CD14-positive monocyte (primary cell): ENCODE measurements at places on chromosomes 5 and 9. TPM values are rescaled to one million over a fixed set of nuclear protein-coding genes. Genes with fewer than 3 reads are reported as not detected.
A peak's percentile ranks its signal among the peaks of the same experiment; 100 is the strongest.

DNA sequence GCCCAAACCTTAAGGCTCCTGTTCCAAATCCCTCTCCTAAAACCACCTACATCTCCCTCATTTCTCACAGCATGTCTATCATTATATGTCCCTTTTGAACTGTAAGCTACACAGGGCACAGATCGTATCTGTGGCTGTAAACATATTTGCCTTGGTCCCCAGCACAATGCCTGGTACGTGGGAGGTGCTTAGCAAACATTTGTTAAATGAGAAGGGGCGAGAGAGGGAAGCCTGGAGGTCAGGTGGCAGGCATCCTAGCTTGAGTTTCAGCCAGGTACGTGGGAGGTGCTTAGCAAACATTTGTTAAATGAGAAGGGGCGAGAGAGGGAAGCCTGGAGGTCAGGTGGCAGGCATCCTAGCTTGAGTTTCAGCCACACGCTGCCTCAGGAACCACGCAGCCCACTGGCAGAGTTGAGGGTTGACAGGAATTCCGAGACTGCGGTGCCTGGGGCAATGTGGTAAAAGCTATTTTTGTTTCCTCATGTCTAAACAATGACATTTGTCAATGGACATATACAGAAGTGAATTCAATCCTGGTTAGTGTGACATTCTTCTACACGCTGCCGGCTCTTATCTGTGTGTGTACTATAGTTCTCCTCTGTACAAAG lies 113.6 kb downstream of the EFNA5 start:
- DNase-seq, result no peak
- H3K4me1 ChIP-seq, result no peaks in the 10 kb centered on the region
- H3K27ac ChIP-seq, result no peak overlapping the region

Gene MZB1
- 0.30 TPM for polyA plus RNA-seq

Gene GPR150
- not detected in 2 replicates for polyA plus RNA-seq

Gene ARSI
- not detected in 2 replicates for polyA plus RNA-seq

DNA sequence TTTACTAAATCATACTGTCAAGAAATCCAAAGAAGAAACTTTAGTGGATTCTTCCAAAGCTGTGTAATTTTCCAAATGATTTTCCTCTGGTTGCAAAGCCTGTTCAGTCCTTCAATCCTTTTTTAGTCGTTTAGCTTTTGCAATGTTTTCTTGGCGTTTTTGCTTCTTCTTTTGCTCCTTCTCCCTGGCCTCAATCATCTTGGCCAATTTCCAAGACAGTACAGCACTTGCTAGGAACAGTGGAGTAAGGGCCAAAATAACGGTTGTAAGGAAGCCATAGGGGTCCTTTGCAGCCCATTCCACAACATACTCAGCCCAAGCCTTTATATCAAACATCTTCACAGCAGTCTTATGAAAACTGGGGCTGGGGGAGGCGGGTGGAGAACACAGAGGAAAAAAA lies 2.4 kb downstream of the SMIM15 start:
- peak; percentile 21 for DNase-seq
- H3K27me3 ChIP-seq, result no peaks in the 10 kb centered on the region
- peaks cover 17% of the 10 kb centered on the region for H3K36me3 ChIP-seq
- H3K4me3 ChIP-seq, result no peak overlapping the region
- peaks cover 44% of the 10 kb centered on the region for H3K4me1 ChIP-seq
- H3K27ac ChIP-seq, result peak overlapping the region; percentile 34

Gene FAM151B
- 3.2 TPM for polyA plus RNA-seq

Gene CER1
- polyA plus RNA-seq, result not detected

DNA sequence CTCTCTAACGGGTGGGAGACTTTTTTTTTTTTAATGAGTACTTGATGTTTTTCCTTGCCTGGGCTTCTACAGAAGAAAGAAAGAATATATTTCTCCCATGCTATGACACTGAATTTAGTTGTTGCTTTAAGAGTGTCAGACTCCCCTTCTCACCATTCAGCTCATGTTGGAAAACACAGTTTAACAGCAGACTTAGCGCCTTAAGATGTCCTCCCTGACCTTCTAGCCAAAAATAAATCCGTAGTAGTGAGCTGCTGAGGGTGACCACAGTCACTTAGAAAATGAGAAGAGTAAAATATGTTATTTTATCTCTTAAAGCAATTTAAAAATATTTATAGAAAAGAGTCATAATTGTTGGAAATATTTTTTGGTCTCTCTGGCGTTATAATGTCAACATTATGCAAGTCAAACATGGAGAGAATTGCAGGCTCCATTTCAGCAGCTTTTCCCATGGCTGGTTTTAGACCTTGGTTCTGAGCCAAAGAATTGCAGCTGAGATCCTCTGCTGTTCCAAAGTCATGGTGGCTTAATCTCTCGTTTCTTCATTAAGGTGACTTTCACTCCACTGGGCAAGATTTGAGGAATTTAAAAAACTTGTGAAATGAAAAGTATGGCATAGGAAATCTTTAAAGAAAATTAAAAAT lies 143.5 kb downstream of the GHR start:
- H3K27ac ChIP-seq, result no peak overlapping the region
- H3K4me1 ChIP-seq, result no peaks in the 10 kb centered on the region
- no peak for DNase-seq
- H3K27me3 ChIP-seq, result no peaks in the 10 kb centered on the region
- H3K4me3 ChIP-seq, result no peak overlapping the region
- H3K36me3 ChIP-seq, result no peaks in the 10 kb centered on the region

Gene BDP1
- polyA plus RNA-seq, result 2.0 TPM

DNA sequence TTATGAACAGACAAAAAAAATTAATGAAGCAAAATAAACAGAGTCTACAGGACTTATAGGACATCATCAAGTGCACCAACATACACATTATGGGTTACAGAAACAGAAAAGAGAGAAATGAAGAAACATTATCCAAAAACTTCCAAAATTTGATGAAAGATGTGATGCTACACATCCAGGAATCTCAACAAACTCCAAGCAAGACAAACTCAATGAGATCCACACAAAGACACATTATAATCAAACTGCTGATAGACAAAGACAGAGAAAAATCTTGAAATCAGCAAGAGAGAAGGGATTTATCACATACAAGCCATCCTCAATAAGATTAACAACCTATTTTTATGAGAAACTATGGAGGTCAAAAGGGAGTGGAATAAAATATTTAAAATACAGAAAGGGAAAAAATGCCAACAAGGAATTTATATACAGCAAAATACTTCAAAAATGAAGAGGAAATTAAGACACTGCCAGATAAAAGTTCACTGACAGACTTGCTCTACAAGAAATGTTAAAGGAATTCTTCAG lies 101.0 kb downstream of the NR2F1-AS1 start:
- no peak overlapping the region for H3K4me3 ChIP-seq
- no peaks in the 10 kb centered on the region for H3K27me3 ChIP-seq
- DNase-seq, result no peak
- H3K4me1 ChIP-seq, result no peaks in the 10 kb centered on the region
- H3K36me3 ChIP-seq, result no peaks in the 10 kb centered on the region

- DNase-seq, result no peak
- no peak overlapping the region for H3K27ac ChIP-seq
- H3K27me3 ChIP-seq, result peaks cover 3% of the 10 kb centered on the region
- peaks cover 46% of the 10 kb centered on the region for H3K4me1 ChIP-seq
Measured at GRCh38 chr9:136119883-136120393, 1.3 kb upstream of the TMEM250 start.

GRCh38 chr9:34690983-34691935 lies at the start of gene CCL19:
Gene CCL19 (minus strand): TSS chr9:34691276. CDS start chr9:34691139, 137 bp downstream.
- no peaks in the 10 kb centered on the region for H3K27me3 ChIP-seq

Gene PRR16
- polyA plus RNA-seq, result 0.14 TPM

DNA sequence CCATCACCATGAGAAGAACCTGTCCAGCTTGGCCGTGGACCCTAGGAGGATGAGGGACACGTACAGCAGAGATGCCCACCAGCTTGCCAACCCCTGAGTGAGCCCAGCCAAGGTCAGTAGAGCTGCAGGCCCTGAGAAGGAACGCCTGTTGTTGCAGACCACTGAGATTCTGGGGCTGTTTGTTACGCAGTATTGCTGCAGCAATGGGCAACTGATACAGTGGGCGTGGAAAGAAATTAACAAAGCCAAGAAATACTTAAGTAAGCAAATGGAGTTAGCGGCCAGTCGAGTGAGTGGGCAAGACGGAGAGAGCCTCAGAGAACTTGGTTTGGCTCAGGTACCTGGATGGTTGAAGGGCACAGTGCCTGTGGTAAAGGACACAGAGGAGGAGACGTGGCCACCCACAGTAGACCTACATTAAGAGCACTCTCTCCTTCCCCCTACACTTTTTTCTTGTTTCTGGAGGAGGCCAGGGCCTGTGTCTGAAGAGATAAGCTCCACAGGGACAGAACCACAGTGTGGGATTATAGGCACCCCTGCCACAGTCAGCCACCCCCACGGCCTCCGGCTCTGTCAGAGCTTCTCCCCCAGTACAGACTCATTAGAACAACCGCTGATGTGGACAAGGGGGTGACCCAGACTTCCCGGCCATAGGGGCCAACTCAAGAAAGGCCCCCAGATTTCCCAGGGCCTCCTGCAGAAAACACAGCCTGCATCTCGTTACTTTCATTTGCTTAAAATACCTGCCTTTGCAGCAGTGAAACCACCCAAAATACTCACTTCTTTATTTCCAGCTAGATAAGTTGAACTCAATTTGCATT lies 40.1 kb upstream of the GRHPR start:
- H3K4me3 ChIP-seq, result no peak overlapping the region
- no peaks in the 10 kb centered on the region for H3K36me3 ChIP-seq
- H3K27ac ChIP-seq, result no peak overlapping the region

Gene STK10
- 21.5 TPM for polyA plus RNA-seq

DNA sequence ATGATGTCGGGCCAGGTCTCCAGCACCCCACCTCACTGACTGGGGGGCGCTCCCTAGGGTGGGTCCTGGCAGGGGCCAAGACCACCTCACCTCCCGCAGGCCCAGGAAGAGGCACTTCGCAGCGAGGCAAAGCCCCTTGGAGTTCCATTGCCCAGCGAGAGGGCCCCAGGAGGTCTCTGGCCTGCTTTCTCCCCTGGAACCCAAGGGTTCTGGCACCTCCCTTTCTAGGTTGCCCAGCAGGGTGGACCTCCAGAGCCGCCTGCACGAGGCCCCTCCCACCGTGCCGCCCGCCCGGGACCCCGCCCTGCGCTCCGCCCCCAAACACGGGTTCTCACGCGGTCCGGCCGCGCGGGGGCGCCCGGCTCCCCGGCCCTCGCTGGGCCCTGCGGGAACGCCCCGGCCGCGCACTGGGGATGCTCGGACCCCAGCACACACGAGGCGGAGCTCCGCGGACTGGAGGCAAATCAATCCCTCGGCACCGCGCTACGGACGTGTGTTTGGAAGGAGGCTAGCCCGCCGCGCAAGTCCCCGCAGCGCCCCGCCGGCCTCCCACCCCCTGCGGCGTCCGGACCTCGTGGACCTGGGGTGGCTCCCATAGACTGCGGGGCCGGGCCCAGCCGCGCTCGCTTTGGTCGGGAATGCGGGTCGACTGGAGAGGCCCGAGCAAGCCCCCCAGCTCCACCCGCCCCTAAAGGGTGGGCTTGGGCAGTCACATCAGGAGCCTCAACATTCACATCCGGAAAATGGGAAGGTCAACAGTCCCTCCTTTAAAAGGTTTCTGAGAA lies 99.5 kb upstream of the LMX1B start:
- peak; percentile 58 for DNase-seq
- H3K27me3 ChIP-seq, result no peaks in the 10 kb centered on the region
- peaks cover 53% of the 10 kb centered on the region for H3K4me1 ChIP-seq
- H3K4me3 ChIP-seq, result peak overlapping the region; percentile 73
